GM03348 (cell line): ENCODE measurements at places on chromosomes 6 and 20.

GRCh38 chr6:166839569-166839968 is 116.8 kb downstream of the RNASET2 start:
- no peak for DNase-seq

- DNase-seq: no peak
These were observed 19.5 kb downstream of the KIF25 start for GRCh38 chr6:168016721-168017525.

DNA sequence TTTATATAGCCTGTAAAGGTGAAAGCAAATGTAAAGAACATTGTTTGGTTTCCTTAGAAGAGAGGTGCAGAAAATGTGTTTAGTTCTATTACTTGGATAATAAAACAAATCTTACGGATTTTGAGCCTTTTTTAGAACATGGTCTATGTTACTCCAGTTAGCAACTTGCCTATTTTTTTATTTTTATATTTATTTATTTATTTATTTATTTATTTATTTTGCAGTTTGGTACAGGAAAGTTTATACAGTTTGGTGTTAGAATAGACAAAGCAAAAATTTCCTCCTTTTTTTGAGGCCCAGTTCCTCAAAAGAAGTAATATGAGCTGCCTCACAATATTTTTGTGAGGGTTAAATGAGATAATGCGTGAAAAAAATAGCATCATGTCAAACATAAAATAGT is 41.6 kb upstream of the EEF1E1 start:
- DNase-seq: no peak

- no peak for DNase-seq
These were observed 747.6 kb downstream of the RFPL4B start for GRCh38 chr6:113094779-113095178.

- DNase-seq: no peak
These were observed 62.0 kb upstream of the BCLAF1 start for GRCh38 chr6:136351518-136352110.

- no peak for DNase-seq
These were observed 36.9 kb downstream of the CDK19 start for GRCh38 chr6:110778333-110778732.

- DNase-seq: no peak
These were observed 42.6 kb upstream of the TULP4 start for GRCh38 chr6:158269657-158270056.

GRCh38 chr6:1678201-1678600 is 68.5 kb downstream of the FOXC1 start:
- no peak for DNase-seq

DNA sequence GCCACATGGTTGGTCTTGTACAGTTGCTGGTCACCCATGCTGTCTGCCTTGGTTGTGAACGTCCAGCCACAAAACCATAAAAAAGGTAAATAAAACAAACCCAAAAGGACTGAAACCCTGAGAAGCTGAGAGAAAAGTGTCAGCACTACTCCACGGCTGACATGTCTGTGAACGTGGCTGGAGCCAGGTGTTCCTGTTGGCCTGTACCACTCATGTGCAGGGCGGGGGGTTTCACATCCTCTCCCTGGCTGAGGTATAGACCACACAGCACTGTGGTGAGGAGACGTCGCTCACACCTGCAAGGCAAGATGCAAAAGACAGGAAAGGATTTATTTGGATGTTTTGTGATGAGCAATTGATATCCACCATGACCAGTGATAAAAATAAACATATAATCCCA is 51.9 kb upstream of the MRPS10 start:
- no peak for DNase-seq

- peak; percentile 4 for DNase-seq
These were observed 19.2 kb downstream of the PDE7B start for GRCh38 chr6:135870722-135871121.

DNA sequence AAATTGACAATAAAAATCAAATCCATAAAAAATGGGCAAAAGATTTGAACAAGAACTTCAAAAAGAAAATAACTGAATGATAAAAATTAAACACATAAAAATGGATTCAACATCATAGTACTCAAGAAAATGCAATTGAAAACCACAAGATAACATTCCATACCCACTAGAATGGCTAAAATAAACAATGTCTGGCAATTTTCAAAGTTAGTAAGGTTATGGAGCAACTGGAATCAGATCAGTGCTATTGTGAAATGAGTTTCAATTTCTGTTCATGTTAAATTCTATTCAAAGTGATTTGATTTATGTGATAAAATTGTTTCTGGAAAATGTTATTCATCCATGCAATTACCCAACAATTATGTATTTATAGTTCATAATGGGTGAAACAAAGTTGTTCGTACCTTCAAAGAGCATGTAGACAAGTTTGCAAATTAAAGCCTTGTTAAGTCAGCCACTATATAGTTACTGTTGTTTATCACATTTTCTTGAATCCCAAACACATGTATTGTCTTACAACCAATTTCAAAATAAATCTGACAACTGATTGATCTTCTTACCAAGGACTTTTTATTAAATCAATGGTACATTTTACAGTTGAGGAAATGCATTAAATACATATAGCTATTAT is 151.5 kb upstream of the CENPW start:
- DNase-seq: peak; percentile 22

GRCh38 chr6:31007694-31008093 is 2.6 kb upstream of the MUC22 start:
- peak; percentile 61 for DNase-seq

DNA sequence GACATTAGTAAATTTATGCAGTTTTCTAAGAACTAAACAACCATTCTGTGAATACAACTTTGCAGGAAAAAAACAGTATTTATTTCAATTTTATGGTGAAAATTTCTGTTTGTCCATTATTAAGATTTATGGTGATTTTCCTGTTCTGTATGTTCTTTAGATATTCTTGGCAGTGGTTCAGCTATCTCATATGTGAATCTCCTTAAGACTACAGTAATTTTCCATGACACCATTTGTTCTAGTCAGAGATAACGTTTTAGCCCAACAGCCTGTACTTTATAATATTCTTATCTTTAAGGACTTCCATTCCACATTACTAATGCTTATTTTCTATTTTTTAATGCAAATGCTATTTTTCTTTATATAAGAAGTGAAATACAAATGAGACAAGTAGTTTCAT is 504.0 kb downstream of the RFPL4B start:
- DNase-seq: no peak

GRCh38 chr20:50252701-50253100 is 62.1 kb downstream of the CEBPB start:
- no peak for DNase-seq

- DNase-seq: no peak
These were observed 46.2 kb downstream of the RPP40 start for GRCh38 chr6:4957521-4958231.
